ENCODE measurements at places on chromosomes 6 and 20. TPM values are rescaled to one million over a fixed set of nuclear protein-coding genes. Genes with fewer than 3 reads are reported as not detected.

EDN3 gene
- 54.3 TPM for total RNA-seq

OR2J3 gene
- total RNA-seq: not detected

RIMS4 gene
- 0.13 TPM for total RNA-seq

PKHD1 gene
- 0.53 TPM for total RNA-seq

TRIM40 gene
- total RNA-seq: 10.9 TPM

PSORS1C2 gene
- not detected for total RNA-seq

FNDC1 gene
- 0.54 TPM for total RNA-seq

RREB1 gene
- total RNA-seq: 118 TPM

GGTLC1 gene
- not detected for total RNA-seq

SIM1 gene
- total RNA-seq: not detected

MYB gene
- total RNA-seq: 10.0 TPM

STMN3 gene
- total RNA-seq: 6.7 TPM

PKIB gene
- total RNA-seq: 48.6 TPM

COL10A1 gene
- total RNA-seq: not detected

PGC gene
- not detected for total RNA-seq

EPPIN gene
- total RNA-seq: not detected

ULBP2 gene
- total RNA-seq: not detected

CLDN20 gene
- not detected for total RNA-seq

DLL1 gene
- total RNA-seq: 89.1 TPM
